Frontal cortex (tissue), 4 donors: ENCODE measurements at places on chromosomes 3 and 15.

GRCh38 chr3:85846940-85847339 lies 888.2 kb downstream of the CADM2 start:
- no peak for DNase-seq

DNA sequence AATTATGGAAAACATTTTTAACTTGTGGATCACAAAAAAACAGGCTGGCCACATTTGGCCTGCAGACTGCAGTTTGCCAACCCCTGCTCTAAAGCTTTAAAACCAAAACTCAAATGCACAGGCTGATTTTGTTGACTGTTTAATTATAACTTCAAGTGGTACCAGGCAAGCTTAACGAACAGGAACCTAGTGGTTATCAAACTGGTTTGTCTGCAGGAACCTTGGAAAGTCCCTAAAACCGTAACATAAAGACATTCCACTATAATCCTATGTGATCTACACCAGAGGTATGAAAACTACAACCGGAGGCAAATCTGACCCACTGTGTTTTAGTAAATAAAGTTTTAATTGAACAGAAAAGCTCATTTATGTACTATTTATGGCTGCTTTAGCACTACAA lies 52.4 kb downstream of the TBL1XR1 start:
- DNase-seq = no peak

DNA sequence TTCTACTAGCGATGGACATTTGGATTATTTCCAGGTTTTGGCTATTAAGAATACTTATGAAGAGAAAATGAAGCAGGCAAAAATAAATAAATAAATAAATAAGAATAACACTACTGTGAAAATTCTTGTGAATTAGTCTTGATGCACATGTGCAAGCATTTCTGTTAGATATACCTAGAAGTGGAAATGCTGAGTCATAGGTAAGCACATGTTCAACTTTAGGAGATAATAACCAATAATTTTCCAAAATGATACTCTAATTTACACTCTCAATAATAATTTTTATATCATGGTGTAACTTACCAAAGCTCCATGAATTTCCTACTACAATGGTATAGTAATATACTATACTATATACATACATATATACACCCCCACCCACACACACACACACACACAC lies 23.4 kb downstream of the EMC4 start:
- no peak for DNase-seq

- DNase-seq = no peak
Observed at GRCh38 chr3:120567370-120568201, 28.6 kb upstream of the NDUFB4 start.

GRCh38 chr3:42847731-42848130 lies 27.9 kb downstream of the CYP8B1 start:
- no peak for DNase-seq

DNA sequence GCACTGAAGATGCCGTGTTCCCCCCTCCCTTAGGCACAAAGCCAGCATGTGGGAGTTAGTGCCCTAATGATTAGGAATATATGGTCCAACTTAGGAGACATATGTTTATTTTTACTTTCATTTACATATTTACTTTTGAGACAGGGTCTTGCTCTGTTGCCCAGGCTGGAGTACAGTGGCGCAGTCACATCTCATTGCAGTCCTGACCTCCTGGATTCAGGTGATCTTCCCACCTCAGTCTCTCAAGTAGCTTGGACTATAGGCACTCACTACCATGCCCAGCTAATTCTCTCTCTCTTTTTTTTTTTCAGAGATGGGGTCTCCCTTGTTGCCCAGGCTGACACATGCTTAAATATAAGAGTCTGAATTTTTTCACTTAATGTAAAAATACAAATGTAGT lies 51.6 kb upstream of the TBC1D23 start:
- no peak for DNase-seq

GRCh38 chr3:37693511-37694283 lies 168.0 kb upstream of the CTDSPL start:
- no peak for DNase-seq
